GOT3 (cell line): ENCODE measurements at places on chromosomes 12 and 14.

DNA sequence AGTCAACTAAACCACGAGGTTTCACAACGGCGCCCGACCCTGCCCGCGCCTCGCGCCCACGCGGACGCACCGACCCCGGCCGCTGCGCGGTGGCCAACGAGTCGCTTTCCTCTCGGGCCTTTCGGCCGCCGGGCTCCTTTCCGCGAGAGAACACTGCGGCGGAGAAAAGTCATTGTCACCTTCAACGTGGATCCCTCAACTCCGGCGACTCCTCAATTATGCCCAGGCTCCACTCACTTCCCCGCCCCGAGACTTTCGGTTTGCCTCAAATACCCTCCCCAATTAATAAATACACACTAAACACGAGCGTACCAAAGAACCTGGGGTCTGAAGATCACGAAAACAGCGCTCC is 450 bp downstream of the SINHCAF start:
- DNase-seq, result no peak

DNA sequence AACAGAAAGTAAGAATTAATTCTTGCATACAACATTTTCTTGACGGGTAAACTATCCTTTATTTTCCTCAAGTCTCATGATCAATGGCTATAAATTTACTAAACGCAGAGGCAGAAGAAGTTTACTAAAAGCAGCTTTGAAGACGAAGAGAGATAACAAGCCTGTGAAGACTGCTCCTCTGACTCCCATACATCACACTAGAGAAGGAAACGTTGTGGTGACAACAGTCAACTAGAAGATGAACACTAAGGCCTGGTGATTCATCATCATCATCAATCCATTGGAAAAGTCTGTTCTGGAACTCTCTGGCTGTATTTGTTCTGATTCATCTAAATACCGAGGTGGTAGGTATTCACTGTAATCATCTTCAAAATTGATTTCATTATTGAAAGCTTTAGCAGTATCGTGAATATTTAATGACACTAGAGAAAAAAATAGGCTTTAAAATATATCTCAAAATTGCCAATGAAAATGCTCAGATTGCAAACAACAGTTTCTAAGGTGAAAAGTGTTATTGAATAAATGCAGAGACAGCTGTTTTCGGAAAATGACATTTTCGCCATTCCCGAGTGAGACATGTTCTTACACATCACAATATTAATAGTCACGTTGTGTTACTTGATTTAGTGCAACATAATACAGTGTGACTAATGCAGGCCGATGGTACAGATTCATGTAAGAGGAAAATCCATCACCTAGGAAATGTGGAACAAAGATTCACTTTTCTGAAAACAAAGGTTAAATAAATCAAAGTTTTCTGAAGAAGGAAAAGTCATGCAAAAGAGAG is 260.5 kb downstream of the C12orf50 start:
- no peak for DNase-seq

DNA sequence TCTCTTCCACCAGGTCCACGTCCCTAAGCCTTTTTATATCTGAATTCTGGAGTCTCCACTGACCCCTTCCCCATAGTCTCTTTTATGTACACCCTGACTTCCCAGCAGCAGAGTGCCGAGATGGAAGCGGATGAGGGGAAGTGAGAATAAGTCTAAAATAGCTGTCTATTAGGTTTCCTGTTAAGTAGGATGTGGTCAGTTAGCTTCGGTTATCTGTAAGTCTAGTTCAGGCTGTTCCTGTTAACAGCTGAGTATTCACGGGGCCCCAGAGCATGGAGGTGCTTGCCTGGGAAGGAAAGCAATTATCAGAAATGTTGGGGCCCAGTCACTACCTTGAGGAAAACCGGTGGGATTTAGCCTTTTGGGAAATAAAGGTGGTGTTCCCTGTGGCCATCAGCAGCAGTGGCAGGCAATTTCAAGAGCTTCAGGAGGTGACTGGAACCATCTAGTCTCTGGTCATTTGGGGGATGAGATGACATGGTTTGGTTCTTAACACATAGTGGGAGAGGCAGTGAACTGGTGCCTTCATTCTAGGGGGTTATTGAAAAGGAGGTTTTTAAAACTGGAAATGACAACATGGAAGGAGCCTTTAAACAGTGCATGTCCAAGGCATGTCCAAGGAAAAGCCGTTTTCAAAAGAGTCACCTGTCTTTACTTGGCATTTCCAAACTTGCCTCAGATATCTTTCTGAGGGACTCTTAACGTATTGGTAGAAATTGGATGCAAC is 21.8 kb downstream of the CHST11 start:
- no peak for DNase-seq

DNA sequence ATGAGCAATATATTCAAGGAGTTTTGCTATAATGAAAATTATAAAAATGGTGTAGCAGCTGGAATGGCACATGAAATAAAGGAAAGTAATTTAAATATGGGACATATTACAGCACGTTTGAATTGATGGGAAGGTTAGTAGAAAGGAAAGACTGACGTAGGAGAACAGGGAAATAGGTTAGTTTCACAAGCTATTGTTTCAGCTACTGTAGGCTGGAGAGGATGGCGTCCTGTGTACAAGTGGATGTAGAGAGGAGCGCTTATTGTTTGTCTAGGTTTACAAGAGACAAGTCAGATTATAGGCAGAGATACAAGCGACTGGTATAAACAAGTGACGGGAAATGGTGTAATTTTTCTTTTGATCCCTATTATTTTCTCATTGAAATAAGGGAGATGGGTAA is 431.2 kb upstream of the PDE3A start:
- DNase-seq, result no peak

- DNase-seq, result no peak
These were observed 76.3 kb downstream of the MYRFL start for GRCh38 chr12:69901221-69901905.

- DNase-seq, result no peak
These were observed 38.2 kb upstream of the ARHGAP5 start for GRCh38 chr14:32038876-32039275.

- no peak for DNase-seq
These were observed 565 bp downstream of the SPRYD3 start for GRCh38 chr12:53078425-53079225.

- DNase-seq, result no peak
These were observed 8.5 kb downstream of the ACSS3 start for GRCh38 chr12:81086342-81086741.

DNA sequence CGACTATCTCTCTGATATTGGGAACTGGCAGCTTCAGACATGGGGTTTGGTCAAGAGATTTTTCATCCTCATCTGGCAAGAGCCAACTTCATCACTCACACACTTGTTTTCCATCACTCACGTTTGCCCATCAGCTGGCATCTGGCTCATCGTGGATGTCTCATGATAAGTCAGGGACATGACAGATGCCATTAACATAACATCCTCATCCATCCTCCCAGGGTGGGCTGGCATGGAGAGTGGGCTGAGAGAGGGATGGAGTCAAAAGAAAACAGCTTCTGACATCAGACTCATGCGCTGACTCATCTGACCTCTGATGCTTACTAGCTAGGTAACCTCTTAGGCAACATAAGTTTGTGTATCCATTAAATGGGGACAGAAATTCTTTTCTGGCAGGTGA is 1.8 kb upstream of the VSX2 start:
- DNase-seq, result no peak

DNA sequence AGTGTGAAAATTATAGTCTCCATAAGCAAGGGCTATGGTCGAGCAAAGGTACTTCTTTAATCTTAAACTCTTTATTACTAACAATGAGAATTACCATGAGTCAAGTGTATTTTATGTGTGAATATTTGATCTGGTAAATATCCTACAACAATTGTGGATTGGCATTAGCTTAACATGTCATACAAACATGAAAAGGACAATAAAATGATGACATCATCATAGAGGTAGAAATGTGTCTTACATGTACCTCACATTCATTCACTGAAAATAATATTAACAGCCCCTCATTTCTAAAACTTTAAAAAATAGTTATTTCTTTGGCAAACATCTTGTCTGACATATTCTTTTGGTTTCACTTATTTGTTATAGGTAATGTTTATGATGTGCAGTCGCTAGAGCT is 355.0 kb downstream of the NAV3 start:
- DNase-seq, result no peak

- no peak for DNase-seq
These were observed 23.8 kb upstream of the PHC1 start for GRCh38 chr12:8890313-8891085.

GRCh38 chr12:26754148-26754547 is 78.8 kb downstream of the ITPR2 start:
- no peak for DNase-seq
